T-helper 2 cell (primary cell): ENCODE measurements at places on chromosomes 1 and 21.

DNA sequence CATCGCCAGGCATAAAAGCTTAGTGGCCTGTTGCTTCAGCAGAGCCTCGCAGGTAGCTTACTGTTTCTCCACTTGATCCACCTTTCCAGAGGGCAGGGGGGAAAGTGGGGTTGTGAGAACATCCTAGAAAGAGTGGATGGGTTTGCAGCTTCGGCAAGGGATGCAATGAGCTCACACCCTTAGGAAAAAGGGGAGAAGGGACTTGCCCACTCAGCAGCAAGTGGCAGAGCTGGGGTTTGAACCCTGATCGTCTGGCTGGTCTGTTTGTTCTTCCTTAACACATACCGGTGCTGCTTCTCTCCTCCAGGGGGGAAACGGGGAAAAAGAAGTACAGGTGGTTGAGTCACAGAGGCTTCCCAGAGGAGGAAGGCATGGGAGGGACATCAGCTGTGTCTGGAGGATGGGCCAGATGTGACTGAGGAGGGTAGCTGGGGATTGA, 1.0 kb downstream of the TMEM201 start:
- no peak for DNase-seq

DNA sequence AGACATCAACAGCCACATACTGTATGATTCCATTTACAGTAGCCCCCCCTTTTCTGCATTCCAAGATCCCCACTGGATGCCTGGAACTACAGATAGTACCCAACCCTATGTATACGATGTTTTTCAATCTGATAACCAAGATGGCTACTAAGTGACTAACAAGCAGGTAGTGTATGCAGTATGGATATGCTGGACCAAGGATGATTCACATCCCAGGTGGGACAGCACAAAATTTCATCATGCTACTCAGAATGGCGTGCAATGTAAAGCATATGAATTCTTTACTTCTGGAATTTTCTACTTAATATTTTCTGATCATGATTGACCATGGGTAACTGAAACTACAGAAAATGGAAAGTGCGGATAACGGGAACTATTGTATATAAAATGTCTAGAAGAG, 30.0 kb upstream of the MRPS6 start:
- no peak for DNase-seq

GRCh38 chr1:7717748-7718368, 53.2 kb upstream of the VAMP3 start:
- no peak for DNase-seq

DNA sequence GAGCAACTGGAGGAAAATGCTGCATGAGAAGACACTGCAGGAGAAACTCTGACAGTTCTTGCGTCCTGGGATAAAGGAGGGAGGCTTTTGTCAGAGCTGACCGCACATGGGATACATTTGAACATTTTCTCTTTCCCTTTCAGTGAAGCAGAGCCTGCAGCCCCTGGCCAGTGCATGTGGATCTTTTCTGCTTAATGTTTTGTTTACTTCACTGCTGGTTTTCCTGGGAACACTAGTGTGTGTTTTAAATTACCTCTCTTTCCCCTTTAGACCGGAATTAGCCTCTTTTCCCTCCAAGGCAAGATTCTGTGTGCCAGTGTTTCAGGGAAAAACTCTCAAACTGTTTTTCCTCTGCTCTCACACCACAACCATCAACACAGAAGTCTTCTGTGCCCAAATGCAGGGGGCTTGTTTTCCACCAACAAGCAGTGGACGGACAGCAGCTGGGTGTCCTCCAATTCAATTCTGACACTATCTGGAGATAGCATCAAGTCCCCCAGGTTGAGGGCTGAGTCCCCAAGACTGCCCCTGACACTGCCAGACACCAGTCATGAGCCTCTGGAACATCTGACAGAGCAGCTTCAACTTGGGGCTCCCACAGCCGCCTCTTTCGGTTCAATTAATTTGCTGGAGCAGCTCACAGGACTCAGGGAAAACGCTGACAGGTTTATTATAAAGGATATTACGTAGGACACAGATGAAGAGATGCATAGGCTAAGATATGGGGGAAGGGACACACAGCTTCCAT, 136.2 kb downstream of the RHOU start:
- no peak for DNase-seq

DNA sequence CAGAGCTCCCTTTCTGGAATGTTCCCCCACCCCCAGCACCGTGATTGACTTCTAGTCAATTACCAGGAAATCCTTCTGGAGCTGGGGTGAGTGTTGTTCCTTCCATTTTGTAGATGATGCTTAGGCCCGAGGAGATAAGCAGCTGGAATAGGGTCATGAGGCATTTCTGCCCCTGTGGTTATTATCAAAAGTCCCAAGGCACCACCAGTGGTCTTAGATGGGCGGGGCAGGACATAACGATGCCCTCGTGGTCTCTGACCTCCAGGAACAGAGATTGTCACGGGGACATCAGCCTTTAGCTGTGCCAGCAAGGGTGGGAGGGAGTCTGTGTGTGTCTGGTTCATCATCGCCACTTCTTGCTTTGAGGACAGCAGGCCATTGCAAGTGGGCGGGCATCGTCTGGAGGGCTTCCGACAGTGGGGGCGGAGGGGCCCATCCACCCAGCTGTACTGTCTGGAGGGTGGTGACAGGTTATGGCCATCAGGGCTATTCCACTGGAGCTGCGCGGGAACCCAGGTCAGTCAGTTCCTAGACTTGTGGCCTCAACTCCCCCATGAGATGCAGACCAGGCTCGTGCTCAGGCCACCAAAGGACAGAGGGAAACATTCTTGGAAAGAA, 22.6 kb downstream of the TNFRSF8 start:
- DNase-seq, result no peak

DNA sequence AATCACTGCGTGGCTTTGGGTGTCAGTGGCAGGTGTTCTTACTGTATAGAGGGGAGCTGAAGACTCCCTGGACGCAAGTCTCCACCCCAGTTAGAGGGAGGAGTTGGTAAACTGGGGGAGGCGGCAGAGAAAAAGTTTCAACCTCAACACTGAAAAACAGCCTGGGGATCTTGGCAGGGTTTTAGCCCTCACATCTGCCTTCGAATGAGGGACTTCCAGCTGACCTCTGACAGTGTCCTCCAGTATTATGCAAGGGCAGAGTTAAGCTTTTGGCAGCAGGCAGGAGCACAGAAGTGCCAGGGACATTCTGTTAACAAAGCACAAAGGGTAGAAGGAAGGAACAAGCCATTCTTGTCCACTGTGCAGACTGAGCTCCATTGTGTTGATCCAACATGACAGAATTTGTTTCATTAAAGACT, 41.2 kb upstream of the RAB4A start:
- DNase-seq, result no peak

- no peak for DNase-seq
Measured at GRCh38 chr1:201307231-201307630, 23.9 kb downstream of the PKP1 start.

- peak; percentile 49 for DNase-seq
Measured at GRCh38 chr1:66282343-66282852, 251.6 kb upstream of the SGIP1 start.

DNA sequence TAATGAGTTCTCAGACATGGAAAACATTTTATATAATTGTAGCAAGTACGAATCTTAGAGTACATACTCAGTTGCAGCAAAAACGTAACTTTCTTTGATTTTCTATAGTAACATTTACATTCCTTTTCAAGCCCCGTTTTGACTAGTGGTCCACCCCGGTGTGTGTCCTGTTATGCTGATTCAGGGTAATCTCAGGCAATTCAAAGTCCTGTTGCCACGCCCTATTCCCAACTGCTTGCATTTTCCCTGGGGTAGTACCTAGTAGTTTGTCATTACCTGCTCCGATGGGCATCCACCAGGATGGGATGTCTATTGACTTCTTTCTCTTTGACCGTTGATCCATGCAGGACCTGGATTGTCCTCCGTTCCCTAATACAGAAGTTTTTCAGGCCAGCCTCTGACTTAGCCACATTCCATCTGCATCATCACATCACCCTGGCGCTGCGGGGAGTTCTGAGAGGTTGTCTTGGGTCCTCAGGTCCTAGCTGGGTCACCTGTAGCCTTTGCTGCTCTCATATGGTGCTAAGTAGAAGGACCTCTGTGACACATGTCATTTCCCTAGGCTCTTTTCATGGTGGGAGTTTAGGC, 15.0 kb upstream of the FCAMR start:
- DNase-seq, result no peak

- no peak for DNase-seq
Measured at GRCh38 chr21:38875694-38876492, 70.2 kb downstream of the ETS2 start.

DNA sequence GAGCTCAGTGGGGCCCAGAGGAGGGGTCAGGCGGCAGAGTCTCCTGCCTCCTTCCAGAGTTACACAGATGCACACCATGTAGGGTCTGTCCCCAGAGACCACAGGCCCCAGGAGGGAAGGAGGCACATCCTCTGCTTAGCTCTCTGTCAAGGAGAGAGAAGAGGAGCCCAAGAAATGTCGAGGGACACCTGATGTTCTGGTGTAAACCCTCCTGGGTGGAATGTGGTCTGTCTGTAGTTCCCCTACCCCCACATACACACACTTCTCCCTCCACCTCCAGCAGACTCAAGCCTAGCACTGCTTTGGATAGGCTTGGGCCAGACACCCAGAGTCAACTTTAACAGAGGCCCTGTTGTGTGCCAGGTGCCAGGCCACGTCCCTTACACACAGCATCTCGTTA, 34.2 kb downstream of the KIF21B start:
- no peak for DNase-seq

GRCh38 chr1:89298461-89298860, 25.8 kb upstream of the GBP5 start:
- DNase-seq, result no peak

GRCh38 chr1:218481116-218481775, 136.1 kb downstream of the TGFB2 start:
- no peak for DNase-seq

DNA sequence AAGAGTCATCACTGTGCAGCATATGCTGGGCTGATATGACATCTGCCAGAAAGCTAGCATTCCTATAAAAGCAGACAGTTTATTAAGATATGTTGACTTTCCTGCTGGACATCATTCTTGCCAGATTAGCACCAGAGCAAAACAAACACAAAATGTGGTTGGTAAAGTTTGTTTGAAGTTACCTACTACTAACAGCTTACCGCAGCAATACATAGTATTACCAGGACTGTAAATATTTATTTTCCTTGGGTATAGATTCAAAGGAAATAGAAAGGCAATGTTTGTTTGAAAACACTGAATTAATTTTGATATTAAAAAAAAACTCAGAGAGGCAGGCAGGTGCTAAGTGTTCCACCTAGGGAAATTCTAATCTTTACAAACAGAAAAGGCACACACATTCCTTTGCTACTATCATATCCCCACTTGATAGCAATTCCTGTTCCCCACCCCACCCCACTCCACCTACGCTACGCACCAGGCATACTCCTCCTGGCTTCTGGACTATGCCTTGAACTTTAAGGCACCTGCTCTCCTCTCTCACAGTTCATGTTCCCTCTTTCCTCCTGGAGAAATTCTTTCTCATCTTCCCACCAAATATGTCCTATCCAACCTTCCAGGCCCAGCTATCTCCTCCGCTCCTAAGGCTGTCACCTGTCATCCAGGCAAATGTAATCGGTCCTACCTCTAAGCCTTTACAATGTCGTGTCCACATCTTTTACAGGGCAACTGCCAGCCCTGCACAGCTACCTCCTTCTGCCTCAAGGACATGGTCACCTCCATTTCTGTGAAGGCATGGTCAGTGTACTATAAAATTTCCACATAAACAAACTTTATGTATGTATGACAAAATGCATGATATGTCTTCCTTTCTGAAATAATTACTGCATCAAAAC, 34.7 kb downstream of the PTPN14 start:
- no peak for DNase-seq

- no peak for DNase-seq
Measured at GRCh38 chr1:180117764-180118116, 36.9 kb upstream of the QSOX1 start.

- no peak for DNase-seq
Measured at GRCh38 chr1:12201352-12202189, 28.3 kb upstream of the VPS13D start.

DNA sequence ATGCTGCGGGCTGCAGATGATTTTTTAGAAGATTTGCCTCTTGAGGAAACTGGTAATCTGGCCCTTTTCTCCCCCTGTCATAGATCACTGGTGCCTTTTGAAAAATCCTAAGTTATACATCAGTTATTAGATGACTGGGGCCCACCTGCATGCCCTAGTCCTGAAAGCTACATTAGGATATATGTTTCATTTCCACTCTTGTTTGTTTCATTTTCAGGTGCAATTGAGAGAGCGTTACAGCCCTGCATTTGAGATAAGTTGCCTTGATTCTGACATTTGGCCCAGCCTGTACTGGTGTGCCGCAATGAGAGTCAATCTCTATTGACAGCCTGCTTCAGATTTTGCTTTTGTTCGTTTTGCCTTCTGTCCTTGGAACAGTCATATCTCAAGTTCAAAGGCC, 8.1 kb upstream of the IFI44 start:
- DNase-seq, result no peak

- no peak for DNase-seq
Measured at GRCh38 chr1:101365878-101366277, 129.1 kb downstream of the S1PR1 start.

- DNase-seq, result no peak
Measured at GRCh38 chr21:39182484-39183271, 573 bp downstream of the PSMG1 start.

DNA sequence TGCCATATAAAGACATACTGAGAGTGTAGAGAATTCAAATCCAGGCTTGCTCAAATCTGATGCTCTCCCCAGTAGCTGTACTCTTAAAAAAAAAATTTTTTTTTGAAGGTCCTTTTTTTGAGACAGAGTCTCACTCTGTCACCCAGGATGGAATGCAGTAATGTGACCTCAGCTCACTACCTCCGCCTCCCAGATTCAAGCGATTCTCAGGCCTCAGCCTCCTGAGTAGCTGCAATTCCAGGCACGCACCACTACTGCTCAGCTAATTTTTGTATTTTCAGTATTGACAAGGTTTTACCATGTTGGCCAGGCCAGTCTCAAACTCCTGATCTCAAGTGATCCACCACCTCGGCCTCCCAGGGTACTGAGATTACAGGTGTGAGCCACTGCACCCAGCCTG, 28.7 kb downstream of the STYXL2 start:
- DNase-seq, result no peak

GRCh38 chr1:7032992-7033391, 247.7 kb downstream of the CAMTA1 start:
- no peak for DNase-seq

- no peak for DNase-seq
Measured at GRCh38 chr1:30196457-30196856, 526.9 kb downstream of the MATN1 start.

- DNase-seq, result no peak
Measured at GRCh38 chr1:106080608-106081325, 975.7 kb upstream of the PRMT6 start.
